ENCODE measurements at places on chromosomes 4 and X.

DNA sequence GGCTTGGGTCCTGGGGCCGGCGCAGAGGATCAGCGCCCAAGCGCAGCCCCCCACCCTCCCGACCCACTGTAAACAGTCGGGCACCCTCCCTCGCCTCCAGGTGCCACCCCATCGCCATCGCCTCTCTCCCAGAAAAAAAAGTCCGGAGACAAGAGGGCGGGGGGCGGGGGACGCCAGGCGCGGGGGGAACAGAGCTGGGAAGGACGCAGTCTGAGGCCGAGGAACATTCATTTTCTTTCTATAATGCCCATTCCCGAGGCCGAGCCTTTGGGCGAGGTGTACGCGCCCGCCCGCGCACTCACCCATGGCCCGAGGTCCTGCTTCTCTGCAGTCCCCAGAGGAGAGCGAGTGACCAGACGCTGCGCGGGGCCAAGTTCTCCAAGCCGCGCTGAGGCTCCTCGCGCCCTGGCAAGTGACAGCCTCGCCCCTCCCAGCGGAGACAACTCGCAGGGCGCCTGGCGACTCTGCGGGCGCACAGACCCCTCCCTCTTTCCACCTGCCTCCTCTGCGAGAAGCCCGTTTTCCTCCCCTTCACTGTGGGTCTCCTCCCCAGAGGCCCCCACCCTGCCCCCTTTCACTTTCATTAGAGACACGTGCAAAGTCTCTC, 63.5 kb upstream of the WDR17 start:
- peak; percentile 1 for DNase-seq

GRCh38 chr4:140666889-140667614, 89.1 kb downstream of the TBC1D9 start:
- no peak for DNase-seq

GRCh38 chr4:118180776-118181175, 146.5 kb downstream of the NDST3 start:
- no peak for DNase-seq

- DNase-seq = no peak
Measured at GRCh38 chr4:4474476-4474875, 67.4 kb downstream of the STX18 start.

GRCh38 chr4:143023239-143023918, 161.3 kb upstream of the USP38 start:
- DNase-seq = no peak

- no peak for DNase-seq
Measured at GRCh38 chr4:153426207-153426885, 39.8 kb upstream of the TMEM131L start.

GRCh38 chr4:147361726-147362125, 119.2 kb upstream of the EDNRA start:
- DNase-seq = no peak

- no peak for DNase-seq
Measured at GRCh38 chr4:112189754-112190153, 41.8 kb upstream of the AP1AR start.

DNA sequence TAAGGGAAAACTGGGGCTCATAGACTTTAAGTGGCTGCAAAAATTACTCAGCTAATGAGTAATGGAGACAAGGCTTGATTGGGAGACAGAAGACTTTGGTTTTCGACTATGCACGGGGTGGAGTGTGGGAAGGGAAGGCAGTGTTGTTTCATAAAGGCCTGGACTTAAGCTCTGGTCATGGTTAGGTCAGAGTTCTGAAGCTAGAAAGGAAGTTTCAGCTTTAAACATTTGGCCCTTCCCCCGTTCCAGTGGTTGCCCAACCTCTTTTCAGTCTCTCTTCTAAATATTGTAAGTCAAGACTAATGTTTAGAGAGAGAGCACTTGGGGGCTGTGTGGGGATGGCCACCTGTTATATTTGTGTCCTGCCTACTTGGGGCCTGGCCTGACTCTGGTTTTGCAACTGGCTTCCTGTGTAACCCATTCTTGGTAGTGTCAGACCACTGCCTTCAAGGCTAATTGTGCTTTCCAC, 21.0 kb downstream of the MSN start:
- DNase-seq = no peak

DNA sequence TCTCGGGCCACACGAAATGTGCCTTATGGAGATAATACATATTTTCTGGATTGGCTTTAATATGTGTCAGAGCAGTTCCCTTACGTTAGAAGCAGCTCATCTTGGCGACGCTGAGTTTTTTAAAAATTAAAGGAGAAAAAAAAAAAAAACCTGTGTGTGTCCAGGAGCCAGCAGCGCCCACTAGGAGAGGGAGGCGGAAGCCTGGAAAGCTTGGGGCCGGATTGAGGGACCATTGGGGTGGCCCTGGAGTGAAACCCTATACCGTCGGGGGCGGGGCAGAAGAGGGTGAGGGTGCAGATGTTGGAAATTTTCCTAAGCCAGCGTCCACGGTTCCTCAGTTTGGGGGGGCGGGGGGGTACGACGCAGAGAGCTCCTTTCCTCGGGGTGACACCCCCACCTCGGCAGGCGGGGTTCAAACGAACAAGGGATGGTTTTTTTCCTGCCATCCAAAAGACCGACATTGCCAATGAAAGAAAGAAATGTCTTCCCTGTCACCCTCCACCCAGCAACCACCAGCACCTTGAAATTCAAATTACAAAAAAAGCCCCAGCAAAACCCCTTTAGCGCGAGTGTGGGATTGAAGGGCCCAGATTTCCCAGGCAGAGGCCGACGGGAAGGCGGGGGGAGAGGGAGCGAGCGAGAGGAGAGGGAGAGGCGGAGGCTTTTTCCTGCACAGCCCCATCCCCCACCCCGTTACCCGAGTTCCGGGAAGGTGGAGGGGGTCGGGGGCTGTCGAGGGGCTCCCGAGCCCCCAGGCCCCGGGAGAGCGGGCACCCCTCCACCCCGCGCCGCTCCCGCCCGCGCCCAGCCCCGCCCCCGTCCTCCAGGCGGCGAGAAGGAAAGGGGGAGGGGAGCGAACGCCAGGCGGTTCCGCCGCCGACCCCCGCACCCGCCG, 859 bp downstream of the SMARCA1 start:
- DNase-seq = peak; percentile 73

DNA sequence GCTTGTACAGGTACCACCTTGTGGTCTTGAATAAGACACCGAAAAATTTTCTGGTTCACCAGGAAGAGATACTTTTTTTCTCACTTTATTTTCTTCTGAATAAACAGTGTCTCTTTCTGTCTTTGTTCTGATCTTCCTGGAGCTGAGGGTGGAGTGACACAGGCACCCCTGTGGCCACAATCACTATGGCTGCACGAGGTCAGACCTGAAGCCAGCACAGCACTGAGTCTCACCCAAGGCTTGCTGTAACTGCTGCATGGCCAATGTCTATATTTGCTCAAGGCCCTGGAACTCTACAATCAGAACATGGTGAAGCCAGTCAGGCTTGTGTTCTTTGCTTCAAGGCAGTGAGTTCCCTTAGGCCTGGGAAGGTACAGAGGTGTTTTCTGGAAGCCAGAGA, 87.2 kb downstream of the GPR174 start:
- DNase-seq = no peak

DNA sequence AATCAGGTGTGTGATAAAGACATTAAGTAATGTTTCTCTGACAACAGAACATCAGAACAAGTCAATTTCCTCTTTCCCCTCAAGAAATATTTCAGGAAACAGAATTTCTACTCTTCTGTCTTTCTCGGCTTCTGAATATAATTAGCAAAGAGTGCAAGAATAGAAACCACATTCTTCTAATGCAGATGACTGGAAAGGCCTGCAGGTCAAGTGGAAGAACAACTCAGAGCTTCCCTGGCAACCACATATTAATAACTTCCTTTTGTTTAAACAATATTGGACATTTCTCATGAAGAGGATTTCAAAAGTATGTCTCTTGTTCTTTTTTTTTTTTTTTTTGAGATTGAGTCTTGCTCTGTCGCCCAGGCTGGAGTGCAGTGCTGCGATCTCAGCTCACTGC, 225.5 kb downstream of the PARM1 start:
- no peak for DNase-seq

DNA sequence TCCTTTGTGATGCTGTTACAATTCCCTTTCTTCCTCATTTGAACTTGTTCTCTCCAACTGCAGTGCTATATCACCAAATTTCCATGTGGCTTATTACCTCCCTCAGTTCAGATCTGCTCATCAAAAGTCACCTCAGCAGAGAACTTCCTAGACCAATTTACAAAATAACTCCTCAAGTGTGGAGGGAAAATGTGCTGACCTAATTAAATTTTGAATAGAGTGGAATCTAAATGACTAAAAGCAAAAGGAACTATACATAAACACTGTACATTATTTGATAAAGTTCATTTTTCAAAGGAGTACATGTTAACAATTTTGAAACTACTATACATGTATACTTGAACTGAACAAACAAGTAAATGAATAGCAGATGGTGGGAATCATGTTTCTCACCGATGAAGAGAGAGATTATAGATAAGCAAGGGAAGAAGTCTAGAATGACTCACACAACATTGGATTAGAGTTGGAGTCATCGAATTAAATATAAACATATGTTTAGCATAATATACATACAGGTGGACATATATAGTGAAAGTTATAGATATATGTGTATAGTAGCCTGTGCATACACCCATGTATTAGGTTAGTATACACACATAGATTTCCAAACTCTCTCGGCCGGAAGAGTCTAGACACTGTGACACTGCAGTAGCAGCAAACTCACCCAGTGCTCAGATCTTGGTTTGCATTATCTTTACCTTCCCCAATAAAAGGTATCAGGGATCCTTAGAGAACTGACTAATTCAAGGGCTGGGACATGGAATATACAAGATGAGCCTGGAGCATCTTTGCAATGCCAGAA, 318.7 kb downstream of the PCDH18 start:
- DNase-seq = no peak

GRCh38 chr4:153433754-153434105, 32.4 kb upstream of the TMEM131L start:
- no peak for DNase-seq

GRCh38 chr4:86089781-86090323, 270.0 kb downstream of the MAPK10 start:
- no peak for DNase-seq

DNA sequence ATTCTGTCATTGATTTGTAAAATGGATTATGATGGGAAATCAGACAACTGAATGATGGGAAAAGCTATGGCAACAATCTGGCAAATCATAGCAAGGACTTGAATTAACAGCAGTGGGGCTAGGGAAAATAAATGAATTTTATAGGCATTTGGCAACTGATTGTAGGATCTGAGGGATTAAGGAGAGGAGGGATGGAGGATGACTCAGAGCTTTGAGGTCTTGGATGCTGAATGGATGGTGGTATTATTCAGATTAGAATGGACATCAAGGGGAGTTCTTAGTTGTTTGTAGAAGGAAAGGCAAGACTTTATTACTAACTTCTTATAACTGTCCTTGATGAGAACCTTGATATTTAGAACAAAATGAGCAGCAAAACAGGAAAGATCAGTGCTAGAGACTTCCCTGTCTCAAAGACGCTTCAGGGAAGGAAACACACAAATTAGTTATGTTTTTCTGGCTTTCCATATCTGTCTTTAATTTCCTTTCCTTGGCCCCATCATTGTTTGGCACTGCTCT, 51.4 kb upstream of the HHIP start:
- no peak for DNase-seq

DNA sequence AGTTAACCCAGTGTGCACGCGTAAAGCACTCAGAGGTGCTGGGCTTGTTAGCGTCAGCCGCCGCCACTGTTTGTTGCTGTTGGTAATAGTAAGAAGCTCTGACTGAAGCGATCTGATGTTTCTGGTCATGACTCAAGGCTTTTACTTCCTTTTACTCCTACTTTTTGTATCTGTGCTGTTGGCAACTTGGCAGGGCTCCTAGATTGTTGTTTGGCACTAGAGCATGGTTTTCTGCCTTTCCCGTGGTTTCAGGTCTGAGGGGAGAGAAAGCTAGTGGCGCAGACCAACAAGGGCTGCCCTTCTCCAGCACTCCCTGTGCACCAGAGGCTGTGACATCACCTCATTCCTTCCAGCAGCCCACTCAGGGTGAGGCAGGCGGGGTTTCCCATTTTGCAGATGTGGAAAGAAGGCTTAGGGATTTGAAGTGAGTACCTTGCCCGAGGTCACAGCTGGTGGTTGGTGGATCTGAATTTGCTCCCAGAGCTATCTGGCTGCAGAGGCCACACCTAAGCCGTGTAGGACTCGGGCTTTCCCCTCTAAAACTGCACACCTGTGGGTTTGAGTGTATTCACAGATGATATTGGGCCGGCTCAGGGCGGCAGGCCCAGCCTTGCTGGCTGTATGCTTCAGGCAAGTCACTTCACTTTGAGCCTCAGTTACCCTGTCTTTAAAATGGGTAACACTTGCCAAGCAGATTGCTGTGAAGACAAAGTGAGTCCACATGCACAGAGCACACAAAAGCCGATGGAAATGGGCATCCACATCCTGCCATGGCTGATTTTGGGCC, 51.2 kb upstream of the TADA2B start:
- DNase-seq = no peak
